Activated naive CD4-positive, alpha-beta T cell treated with anti-CD3 and anti-CD28 coated beads for 36 hours (primary cell): ENCODE measurements at places on chromosomes 2 and 18. TPM values are rescaled to one million over a fixed set of nuclear protein-coding genes. Genes with fewer than 3 reads are reported as not detected.

The BMP10 gene
- not detected for total RNA-seq

The EPB41L3 gene
- total RNA-seq: 7.2 TPM

- DNase-seq: no peak
These were observed 42.4 kb downstream of the ADI1 start for GRCh38 chr2:3476985-3477327.

DNA sequence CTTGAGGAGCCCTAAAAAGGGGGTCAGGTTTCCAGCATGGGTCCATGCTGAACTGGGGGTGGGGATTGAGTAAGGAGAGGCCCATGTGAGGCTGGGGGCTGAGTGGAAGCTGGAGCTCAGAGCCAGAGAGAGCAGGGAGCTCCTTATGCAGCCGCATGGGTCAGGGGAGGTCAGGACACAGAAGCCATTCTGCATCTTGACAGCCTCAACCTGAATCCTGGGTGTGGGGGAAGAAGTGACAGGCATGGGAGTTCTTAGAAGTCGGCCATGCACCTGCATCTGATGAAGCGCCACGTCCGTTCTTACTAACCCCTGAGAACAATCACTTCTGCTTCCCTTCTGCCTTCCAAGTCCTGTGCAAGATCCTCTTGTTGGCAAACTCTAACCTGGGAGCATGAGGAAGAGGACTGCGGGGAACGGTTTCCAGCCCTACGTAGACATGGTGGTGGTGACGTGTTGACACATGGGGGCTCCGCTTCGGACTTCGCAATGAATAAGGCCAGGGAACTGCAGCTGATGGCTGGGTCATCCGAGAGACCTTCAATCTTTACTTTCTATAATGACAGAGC lies 22.3 kb downstream of the GNLY start:
- no peak for DNase-seq

GRCh38 chr2:36912695-36913094 lies 53.6 kb downstream of the STRN start:
- DNase-seq: no peak
